RPMI8226 (cell line): ENCODE measurements at places on chromosomes 3 and 15.
A peak's percentile ranks its signal among the peaks of the same experiment; 100 is the strongest.

- DNase-seq: peak; percentile 55
These were observed 232.7 kb downstream of the MECOM start for GRCh38 chr3:169430707-169431404.

GRCh38 chr3:138361561-138361971 lies 13.2 kb downstream of the MRAS start:
- DNase-seq: no peak

DNA sequence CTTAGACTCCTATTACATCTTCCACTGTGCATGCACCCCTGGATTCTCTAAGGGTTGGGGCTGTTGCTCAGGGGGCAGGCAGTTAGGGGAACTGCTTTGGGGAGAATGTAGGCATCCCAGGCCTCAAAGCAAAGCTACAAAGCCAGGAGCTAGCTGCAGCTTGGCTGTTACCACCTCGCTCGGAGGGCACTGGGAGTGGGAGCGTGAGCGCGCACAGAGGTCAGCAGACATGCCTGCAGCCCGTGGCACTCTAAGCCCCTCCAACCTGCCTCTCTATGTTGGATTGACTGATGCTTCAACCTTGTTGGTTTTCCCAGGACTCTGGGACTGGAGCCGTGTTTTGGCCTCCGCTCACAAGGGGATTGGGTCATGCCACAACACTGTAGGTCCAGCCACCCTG lies 69.8 kb downstream of the CPN2 start:
- DNase-seq: no peak

- no peak for DNase-seq
These were observed 222.0 kb downstream of the TJP1 start for GRCh38 chr15:29600262-29600661.

DNA sequence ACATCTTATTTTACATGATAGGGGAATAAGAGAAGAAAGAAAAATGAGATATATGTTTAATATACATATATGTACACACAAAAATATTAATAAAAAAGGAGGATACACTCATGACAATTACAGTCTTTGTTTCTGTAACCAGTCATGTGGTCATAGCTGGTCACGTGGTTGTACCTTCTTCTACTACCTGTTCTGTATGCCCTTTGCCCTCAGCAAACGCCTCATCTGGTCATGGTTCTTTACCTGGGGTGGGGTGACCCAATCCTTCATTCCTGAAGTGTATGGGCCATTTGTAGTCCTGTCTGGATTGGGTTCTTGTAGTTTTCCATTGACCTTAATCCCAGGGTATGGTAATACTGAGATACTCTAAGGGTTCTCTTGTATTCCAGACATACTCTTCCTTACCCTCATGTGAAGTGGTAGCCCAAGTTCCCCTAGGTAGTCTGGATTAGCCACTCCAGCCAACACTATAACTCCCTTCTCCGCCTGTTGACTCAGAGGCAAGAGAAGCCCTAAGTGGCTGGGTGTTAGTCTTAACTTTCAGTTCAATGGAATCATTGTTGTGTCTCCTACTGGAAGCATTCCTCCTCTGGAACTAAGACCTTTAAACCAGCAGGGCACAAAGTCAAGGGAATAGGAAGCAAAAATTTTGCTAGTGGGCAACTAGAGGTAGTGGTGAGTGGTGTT lies 47.3 kb upstream of the FAM3D start:
- DNase-seq: no peak

DNA sequence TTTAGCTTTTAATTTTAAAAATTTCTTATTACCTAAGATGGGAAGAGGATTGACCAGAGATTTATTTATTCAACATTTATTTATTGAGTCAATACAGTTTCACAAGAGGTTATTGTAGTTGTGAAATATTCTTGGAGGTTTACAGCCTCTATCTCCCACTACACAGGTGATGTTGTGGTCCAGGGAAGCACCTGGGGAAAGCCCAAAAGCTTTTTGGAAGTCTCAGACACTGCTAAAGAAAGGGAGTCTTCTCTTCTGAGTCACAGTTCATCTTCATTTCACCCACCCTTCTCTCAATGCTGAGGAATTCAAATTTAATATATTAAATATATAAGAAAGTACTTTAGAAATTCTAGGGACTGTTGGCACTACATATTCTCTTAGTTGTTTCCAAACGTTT lies 41.8 kb downstream of the SERPINI1 start:
- DNase-seq: no peak

DNA sequence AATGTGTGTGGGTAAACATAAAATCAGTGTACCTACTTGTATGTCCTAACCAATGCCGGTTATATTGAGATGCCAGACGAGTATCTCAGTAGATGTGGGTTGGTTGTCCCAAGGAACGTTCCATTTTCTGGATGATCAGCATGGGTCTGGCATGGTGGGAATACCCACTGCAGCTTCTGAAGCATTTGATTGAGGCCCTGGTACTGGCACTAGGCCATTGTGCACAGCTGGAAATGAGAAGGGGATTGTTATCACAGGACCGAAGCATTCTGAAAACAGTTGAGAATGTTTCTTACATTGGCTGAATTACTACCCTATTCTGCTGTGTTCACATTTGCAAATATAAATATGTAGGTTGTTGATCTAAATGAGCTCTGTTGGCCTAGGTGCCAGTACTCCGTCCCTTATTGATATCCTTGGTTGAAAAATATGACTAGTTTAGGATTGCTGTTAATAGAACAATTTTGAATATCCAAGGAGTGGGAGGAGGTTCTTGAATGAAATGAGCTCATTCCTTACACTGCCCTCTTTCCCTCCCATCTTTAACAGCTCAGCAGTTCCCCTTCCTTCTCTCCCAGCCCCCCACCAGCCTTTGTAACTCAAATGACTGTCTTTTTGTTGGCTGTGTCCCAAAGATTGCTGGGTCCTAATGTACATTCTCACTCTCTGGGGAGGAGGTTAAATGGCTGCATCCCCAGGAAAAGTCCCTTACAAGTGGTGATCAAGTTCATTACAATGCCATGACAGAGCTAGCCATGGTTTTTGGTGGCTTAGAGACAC lies 293.3 kb upstream of the TPM1 start:
- DNase-seq: no peak

DNA sequence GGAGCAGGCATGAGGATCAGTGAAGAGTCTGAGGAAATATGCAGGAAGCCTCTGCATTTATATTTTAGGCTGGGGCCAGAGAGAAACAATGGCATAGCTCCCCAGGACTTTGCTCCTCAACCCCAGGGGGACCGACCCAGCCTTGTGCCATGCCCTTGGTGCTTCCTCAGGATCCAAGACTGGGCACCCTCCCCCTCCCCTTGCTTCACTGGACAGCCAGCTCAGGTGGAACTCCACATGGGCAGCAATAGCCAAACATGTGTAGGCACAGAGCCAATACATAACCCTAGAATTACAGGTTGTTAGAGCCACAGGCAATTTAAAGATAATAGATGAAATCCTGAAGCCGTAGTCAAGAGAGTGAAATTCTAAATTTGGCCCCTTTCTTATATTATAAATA lies 73.0 kb upstream of the ETV5 start:
- no peak for DNase-seq

DNA sequence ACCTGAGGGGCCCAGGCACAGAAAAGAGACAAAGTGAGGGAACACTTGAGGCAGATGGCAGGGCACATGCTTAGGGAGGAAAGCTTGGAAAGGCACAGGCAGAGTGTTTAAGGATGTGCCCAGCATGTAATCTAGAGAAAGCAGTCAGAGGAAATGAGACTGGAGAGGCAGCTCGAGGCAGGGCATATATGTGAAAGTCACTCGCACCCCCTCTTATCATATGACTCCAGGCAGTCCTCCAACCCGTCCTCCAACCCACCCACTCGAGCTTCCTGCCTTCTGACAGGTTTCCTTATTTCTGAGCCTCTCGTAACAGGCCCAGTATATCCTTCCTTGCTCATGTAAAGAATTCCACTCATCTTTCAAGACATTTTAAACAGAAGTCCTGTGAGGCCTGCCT lies 294.0 kb downstream of the SOX2 start:
- DNase-seq: no peak

- no peak for DNase-seq
These were observed 123.9 kb downstream of the ZMAT3 start for GRCh38 chr3:178947738-178948137.

DNA sequence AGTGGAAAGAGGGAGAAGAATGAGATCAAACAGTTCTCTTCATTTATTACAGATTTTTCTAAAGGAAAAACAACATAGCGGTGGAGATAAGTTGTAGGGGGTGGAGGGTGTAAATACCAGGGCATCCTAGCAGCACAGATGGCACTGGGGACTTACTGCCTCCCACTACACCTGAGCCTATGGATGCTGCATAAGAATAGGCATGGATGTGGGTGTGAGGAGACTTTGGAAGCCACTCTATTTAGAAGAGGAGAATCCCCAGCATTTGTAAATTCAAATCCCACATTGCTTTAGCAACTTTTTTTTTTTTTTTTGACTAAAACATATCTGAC lies 27.4 kb upstream of the IL1RAP start:
- DNase-seq: no peak

DNA sequence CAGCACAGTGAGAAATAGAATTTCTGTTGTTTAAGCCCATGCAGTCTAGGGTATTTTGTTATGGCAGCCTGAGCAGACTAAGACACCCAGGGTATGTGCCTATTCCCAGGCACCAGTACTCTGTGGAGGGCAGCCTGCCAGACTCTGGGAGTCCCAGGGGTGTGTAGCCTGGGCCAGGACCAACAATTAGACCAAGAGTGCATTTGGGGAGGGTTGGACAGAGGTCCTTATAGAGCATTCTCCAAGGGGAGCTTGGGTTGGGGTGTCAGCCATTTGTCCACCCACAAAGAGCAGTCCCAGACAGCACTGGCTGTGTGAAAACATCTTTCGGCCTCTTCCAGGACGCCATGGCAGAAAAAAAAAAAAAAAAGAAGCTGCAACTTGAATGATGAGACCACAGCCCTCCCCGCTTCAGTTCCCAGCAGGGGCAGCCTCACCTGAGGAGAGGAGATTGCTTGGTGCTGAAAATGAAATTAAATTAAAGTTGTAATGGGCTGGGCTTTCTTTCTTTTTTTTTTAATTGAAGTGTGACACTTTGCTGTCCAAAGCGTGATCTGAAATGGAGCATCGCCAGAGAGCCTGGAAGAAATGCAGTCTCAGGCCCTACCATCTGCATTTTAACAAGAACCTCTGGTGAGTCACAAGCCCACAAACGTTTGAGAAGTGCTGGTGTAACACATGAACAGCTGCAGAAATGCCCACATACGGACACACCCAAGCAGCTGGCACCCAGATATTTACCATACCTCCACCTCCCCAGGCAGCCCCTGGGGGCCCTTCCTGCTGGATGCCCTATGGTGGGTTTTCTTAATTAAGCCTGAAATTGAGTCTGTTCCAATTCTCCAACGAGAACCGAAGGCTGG lies 21.3 kb upstream of the CAV3 start:
- peak; percentile 89 for DNase-seq

- DNase-seq: peak; percentile 27
These were observed 23.8 kb upstream of the ZNF148 start for GRCh38 chr3:125398952-125399351.

GRCh38 chr3:147702509-147702908 lies 293.3 kb downstream of the ZIC1 start:
- DNase-seq: no peak

DNA sequence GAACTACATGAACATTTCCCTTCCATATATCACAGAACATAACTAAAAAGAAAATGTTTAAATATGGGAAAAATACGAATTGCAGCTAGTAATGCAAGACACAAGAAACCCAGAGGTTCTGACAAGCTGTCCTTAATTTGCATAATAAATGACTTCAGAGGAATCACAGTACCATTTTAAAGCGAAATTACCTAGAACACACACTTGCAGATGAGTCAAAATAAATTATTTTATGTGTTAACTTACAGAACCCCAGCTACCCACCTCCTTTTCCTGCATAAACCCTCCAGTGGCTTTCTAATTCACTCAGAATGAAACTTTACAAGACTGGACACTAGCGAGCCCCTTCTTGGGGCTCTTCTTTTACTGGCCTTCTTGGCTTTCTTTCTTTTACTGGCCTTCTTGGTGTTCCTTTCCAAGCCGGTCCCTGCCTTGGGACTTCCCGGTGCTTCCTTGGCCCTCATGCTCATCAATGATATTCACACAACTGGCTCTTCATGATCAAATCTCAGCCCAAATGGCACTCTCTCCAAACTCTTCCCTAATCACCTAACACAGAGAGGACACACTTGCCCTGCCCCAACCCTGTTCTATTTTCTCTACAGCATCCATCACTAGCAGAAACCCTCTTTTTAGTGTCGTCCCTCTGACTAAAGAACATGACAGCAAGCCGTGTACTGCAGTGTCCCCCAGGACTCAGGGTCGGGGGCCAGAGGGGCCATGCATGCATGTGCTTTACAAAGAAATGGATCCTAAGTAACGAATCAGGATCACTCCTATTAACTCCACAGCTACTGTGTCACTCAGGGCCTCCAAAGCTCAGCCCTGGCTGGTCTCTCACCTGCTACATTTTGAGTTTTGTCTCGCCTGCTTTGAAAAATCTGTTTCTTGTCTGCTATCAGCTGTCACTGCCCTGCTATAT lies 4.8 kb downstream of the CHSY1 start:
- DNase-seq: no peak

DNA sequence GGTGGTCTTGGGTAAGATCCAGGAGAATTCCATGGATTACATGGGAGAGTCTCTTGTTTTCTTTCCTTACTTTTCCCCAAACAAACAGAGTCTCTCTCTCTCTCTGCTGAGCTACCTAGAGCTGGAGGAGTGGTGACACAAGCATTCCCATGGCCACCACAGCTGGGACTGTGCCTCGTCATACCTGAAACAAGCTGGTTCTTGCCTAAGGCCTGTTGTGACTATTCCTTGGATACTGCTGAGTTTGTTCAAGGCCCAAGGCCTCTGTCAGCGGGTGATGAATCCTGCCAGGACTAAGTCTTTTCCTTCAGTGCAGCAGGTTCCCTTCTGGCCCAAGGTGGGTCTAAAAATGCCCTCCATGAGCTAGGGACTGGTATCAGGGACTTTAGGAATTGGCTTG lies 378.1 kb upstream of the ZNF385D start:
- DNase-seq: no peak

- no peak for DNase-seq
These were observed 183.1 kb upstream of the TLE3 start for GRCh38 chr15:70280781-70281180.

DNA sequence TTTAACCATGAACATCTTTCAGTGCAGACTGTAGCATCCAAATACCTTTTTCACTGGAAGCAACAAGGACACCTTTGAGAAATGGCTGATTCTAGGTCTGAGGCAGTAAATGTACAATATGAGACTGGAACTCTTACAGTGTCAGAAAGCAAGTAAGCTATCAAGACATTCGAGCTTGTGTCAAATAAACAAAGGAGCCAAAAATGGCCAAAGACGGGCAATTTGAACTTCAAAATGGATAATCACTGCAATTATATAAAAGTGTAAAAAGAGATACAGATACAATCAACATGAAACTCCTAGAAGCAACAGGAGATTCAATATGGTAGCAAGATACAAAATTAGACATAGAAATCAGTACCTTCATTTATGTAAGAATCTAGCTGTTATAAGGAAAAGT lies 138.5 kb upstream of the CCDC54 start:
- no peak for DNase-seq

DNA sequence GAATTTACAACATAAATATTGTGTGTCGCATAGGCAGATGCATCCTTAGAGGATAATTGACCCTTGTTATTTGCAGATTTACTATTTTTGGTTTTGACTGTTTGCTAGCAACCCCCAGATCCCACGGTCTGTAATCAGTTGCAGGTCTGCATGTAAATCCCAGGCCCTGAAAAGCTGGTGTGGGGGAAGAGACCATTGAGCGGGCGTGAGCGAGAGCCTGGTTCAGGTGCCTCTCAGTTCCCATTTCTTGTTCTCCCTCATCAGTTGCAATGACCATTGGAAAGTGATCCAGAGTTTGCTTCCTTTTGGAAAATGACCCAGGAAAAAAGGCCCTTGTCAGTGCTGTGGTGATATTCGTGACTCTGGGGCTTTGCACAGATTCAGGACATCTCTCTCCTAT lies 238.9 kb downstream of the UACA start:
- DNase-seq: no peak

- no peak for DNase-seq
These were observed 7.0 kb downstream of the SUCLG2 start for GRCh38 chr3:67647390-67647878.
